T-helper 1 cell treated with Interleukin-12 subunit alpha and Interleukin-12 subunit beta and Interleukin-4 antibody, amounts not matched to agents 30 ng/mL and 1 ng/mL, for 36 hours (primary cell): ENCODE measurements at places on chromosomes 5 and 9. TPM values are rescaled to one million over a fixed set of nuclear protein-coding genes. Genes with fewer than 3 reads are reported as not detected.

Gene IFNB1
- not detected in 2 replicates for total RNA-seq

Gene CPLANE1
- 11.7 and 12.7 TPM in 2 replicates for total RNA-seq

Gene ZNF879
- total RNA-seq, result 3.4 and 3.9 TPM in 2 replicates

Gene RNF145
- 155 and 160 TPM in 2 replicates for total RNA-seq

Gene IRX1
- total RNA-seq, result not detected in 2 replicates

Gene TAF11L10
- not detected in 2 replicates for total RNA-seq

Gene PRSS3
- total RNA-seq, result not detected in 2 replicates

Gene INSL4
- total RNA-seq, result not detected in 2 replicates

Gene RGS3
- 31.2 and 35.9 TPM in 2 replicates for total RNA-seq

Gene WHRN
- total RNA-seq, result 1.3 and 1.6 TPM in 2 replicates

Gene PRUNE2
- 0.83 and 1.6 TPM in 2 replicates for total RNA-seq

Gene GABRG2
- not detected in 2 replicates for total RNA-seq
